ENCODE measurements at places on chromosomes 5 and 9. TPM values are rescaled to one million over a fixed set of nuclear protein-coding genes. Genes with fewer than 3 reads are reported as not detected.

PTPRD gene
- total RNA-seq: 7.1 TPM

FAM200C gene
- 4.0 TPM for total RNA-seq

CDKN2A gene
- total RNA-seq: 41.4 TPM

SPOCK1 gene
- total RNA-seq: 97.0 TPM

TRIM32 gene
- total RNA-seq: 17.0 TPM

DPYSL3 gene
- total RNA-seq: 48.8 TPM

DAB2IP gene
- total RNA-seq: 32.5 TPM

MZB1 gene
- not detected for total RNA-seq

C9orf153 gene
- not detected for total RNA-seq

MED22 gene
- total RNA-seq: 14.5 TPM

OSMR gene
- total RNA-seq: 74.9 TPM

PLAC8L1 gene
- not detected for total RNA-seq

PCDHA1 gene
- not detected for total RNA-seq
